ENCODE measurements at places on chromosomes 1 and 21.

DNA sequence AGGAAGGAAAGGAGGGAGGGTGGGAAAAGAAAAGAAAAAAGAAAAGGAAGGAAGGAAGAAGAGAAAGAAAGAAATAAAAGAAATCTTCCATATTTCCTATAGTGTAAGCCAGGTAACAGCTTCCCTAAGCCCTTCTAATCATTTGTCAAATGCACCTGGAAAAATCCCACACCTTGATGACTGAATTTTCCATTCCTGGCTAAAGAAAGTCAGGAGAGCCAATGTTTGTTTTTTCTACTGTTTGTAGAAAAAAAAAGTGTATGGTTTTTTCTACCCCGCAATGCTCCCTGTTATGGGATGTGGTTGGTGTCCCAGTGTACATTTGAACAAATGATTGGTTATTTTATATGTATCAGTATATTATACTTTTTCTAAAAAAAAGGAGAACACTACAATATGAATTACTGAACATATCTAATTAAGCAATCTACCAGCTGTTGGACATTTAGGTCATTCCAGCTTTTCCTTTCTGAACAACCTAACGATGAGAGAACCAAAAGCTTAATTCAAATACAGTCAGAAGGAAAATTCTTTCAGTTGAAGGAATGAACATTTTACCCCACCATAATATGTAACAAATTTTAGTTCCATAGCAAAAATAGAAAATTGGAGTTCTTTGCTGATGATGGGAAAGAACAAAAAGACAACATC is 355.0 kb downstream of the SETD4 start:
- DNase-seq: no peak

DNA sequence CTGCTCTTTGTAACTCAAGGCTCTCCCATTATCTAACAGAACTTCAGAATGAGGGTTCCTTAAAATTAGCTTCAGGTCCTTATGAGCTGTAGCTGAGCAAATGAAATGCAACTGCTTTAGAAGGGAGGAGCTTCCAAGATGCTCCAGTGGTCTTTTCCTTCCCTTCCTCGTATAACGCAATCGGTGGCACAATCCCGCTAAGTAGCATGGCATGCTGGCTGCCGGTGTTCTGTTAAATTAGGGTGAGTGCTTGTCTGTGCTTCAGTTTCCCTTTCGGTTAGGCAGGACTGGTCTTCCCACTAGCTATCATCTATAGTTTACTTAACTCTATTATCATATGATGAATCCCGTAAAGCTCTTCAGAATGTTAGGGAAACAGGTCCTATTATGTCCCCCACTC is 917 bp downstream of the KIAA0040 start:
- no peak for DNase-seq

- DNase-seq: no peak
Measured at GRCh38 chr1:82948386-82948785, 1050.5 kb downstream of the TTLL7 start.

GRCh38 chr1:223217781-223218180 is 74.7 kb upstream of the TLR5 start:
- no peak for DNase-seq

GRCh38 chr21:41701749-41702148 is 65.1 kb downstream of the RIPK4 start:
- DNase-seq: no peak

GRCh38 chr1:115031595-115031994 is 2.0 kb downstream of the TSHB start:
- DNase-seq: no peak

DNA sequence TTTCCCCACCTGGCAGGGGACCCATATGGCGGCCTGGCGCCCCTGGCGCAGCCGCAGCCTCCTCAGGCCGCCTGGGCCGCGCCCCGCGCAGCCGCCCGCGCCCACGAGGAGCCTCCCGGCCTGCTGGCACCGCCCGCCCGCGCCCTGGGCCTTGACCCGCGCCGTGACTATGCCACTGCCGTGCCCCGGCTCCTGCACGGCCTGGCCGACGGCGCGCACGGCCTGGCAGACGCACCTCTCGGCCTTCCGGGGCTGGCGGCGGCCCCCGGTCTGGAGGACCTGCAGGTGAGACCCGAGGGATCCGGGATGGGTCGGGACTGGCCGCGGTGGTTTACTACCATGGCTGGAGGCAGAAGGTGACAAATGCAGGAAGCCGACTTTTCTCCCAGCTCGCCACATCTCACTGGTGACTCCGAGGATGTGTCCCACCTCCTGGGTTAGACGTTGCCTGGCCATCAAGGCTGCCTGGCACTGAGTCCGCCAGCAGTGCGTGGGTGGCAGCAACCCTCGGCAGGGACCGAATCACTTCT is 1.1 kb downstream of the TFAP2E start:
- no peak for DNase-seq

DNA sequence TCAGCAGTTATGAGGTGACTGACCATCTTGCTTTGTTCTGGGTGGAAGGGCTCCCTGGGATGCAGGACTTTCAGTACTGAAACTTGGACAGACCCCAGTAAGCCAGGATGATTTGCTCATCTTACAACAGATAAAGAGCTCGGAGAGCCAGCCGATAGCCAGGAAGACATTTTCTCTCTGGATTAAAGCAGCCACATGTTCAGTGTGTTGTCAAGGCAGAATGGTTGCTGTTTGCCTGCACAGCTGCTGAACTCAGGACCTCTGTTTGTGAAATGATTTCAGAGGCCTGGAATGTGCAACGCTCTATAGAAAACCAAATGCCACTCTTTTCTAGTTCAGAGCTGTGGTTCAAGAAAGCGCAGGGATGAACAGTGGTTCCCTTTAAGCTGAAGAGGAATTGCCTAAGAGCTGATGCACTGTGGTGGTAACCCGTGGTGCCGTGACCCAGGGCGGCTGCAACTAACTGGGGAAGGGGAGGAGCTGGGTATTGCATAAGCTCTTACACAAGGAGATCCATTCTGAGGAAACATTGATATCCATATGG is 40.7 kb downstream of the CASQ2 start:
- DNase-seq: no peak

GRCh38 chr1:156667610-156667967 is 9.6 kb downstream of the NES start:
- DNase-seq: no peak

DNA sequence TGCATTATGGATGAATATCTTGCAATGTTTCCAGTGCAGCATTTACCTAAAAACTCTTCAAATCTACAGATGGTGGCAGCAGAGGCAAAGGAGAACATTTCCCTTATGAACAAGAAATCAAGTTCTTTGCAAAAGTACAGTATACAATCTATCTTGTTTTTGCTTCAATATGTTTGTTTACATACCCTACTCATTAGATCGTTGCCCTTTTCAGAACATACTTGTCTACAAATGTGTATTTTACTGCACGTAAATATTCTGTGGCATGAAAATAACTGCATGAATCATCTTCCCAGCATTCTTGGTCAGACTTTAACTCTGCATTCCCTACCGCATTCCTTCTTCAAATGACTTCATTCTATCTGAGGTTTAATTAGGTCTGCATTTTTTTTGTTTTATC is 212.7 kb downstream of the ZP4 start:
- no peak for DNase-seq

DNA sequence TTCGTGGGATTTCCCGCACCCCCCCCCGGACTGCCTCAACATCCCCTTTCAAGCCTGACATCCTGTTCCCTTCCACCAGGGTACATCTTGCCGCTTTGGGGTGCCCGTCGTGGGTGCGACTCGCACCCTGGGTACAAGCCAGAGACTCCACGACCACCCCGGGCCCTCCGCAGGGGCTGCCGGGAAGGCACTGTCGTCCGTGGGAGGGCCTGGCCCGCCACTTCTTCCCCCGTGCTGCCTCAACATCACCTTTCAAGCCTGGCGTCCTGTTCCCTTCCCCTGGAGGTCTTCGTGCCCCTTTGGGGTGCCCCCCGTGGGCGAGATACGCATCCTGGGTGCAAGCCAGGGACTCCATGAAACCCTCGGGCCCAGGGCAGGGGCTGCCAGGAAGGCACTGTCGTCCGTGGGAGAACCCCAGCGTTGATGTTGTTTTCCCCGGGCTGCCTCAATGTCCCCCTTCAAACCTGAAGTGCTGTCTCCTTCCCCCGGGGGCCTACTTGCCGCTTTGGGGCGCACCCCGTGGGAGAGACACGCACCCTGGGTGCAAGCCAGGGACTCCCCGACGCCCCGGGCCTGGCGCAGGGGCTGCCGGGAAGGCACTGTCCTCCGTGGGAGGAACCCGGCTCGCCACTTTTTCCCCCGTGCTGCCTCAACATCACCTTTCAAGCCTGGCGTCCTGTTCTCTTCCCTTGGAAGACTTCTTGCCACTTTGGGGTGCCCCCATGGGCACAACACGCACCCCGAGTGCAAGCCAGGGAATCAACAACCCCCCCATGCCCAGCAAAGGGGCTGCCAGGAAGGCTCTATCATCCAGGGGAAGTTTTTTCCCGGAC is 138.6 kb downstream of the LIPI start:
- DNase-seq: no peak

- no peak for DNase-seq
Measured at GRCh38 chr1:81850495-81850894, 49.8 kb downstream of the ADGRL2 start.

DNA sequence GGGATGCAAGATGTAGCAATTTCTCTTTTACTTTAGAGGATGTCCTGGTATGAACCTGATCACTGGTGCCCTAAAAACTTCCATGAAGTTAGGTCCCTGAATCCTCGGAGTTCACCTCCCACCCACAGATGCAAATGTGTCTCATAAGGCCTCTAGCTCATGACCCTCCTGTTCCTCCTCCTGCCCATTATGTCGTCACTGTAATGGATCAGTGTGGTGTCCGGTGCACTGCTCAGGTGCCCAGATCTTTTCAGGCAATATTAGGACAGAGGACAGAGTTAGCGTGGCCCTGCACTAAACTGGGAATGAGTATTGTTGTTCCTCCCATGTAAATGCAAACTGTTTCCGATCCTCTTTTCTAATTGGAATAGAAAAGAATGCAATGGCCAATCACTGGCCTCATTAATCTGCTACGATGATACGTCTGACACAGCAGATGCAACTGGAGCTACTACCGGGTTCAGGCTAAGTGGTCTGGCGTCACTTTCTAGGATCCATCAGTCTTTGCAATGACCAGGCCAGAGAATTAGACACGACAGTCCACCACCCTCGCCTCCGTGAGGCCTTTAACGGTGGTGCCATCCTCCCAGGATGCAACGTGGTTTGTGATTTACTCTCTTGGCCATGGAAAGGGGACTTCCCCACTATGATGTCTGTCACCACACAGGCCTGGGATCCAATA is 3.4 kb upstream of the COL6A2 start:
- DNase-seq: no peak

DNA sequence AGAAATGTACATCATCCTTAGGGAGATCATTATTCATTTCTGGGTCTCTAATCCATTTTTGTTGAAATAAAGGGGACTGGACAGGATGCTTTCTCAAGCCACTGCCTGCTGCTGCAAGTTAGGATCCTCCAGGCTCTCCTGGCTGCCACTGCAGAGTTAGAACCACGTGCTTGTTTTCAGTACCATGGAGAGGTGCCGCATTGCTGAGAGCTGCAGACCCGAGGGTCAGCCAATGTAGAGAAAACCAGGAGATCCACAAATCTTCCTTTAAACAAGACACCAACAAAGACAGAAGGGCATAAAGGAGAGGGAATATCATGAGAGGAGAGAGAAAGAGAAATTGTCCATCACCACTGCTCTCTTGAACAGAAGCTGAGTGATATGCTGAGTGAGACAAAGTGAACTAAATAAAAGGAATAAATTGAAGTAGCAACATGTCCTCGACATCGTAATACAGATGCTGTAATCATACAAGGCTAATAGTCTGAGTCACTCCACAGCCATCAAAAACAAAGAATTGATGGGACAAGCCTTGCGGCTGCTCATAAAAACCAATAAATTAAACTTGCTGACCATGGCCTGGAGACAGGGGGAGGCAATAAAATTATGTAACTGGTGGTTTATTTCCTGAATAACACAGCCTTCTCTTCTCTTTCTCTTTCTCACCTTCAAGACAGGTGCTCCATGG is 255.7 kb downstream of the OMA1 start:
- no peak for DNase-seq

GRCh38 chr1:65812065-65812464 is 19.4 kb downstream of the PDE4B start:
- DNase-seq: peak; percentile 55

DNA sequence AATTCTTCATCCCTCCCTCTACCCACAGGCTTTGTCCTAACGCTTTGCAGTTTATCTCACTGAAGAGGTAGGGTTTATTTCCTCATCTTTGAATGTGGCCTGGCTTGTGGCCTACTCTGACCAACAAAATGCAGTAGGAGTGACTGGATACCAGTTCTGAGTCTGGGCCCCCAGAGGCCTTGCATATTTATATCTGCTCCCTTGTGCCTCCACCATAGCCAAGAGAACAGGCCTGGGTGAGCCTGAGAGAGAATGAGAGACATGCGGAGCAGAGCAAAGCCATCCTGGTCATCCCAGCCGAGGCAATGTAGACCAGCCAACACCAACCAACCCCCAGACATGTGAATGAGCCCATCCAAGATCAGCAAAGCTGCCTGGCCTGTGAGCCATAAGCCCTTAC is 30.3 kb downstream of the SMIM12 start:
- DNase-seq: no peak

DNA sequence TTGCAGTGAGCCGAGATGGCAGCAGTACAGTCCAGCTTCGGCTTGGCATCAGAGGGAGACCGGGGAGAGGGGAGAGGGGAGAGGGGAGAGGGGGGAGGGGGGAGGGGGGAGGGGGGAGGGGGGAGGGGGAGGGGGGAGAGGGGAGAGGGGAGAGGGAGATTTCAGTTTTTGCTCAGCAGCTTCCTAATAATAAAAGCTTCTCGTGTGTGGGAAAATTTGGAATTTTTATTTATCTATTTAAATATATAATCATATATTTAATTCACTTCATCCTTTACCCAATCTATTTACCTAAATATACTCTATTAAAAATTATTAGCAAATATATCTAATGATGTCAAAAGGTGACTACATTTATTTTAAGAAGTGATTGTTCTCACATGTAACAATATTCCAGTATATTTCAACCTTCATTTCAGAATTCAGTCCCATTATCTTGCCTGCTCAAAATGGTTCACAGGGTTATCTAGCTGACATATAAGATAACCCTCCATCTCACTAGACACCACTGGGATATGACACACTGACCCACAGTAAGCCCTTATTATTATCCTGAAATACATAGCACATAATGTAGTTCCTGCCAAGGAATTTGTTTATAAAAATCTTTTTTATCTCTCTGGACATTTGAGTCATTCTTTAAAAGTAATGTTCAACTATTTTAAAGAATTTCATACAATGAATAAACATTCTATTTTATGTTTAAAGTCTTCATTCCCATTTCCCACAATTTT is 105.9 kb downstream of the GPATCH2 start:
- no peak for DNase-seq

DNA sequence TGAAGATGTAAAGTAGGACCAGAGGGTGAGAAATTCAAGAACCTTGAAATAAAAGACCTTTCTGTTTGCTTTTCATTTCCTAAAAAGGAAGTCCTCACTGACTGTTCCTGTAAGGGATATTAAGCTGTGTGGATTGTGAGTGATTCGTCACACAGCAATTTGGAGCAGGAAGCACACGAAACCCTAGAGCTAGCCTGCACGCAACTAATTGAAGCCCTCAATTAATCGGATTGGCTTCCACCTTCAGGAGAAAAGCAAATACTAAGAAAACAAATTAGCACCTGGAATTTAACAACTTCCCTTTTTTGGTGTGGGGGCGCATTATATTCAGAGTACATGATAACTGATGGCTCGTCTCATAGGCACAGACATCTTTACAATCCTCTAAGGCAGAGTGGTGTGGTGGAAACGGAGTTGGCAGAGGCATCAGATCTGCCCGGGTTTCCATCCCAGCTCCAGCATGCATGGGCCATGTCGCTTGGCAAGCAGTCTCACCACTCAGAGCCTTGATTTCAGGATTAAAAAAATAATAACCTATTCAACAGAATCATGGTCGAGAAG is 95.2 kb downstream of the KCNJ15 start:
- no peak for DNase-seq
